ENCODE measurements at places on chromosomes 4 and X. TPM values are rescaled to one million over a fixed set of nuclear protein-coding genes. Genes with fewer than 3 reads are reported as not detected.

GRCh38 chr4:164423819-164424218 is 330.1 kb upstream of the SMIM31 start:
- DNase-seq: no peak

The ATP11C gene
- polyA plus RNA-seq: 1.1 TPM

DNA sequence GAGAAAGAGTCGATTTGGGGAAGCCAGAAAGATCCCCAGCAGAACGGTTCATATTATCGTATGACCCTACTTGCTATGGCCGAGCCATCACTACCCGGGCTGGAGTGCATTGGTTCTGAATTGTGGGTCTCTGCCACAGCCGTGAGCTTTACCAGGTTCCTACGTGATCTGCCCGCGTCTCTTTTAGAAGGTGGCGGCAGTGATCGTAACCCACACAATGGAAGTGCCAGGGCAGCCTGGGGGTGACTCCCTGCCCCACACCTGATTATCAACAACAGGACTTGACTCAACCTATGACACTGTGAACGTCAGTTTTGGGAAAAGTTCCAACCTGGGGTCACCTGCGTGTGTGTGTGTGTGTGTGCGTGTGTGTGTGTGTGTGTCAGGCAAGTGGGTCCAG is 90.8 kb downstream of the SHOX start:
- DNase-seq: no peak

- no peak for DNase-seq
These were observed 72.4 kb downstream of the ANKRD50 start for GRCh38 chr4:124640022-124640730.

DNA sequence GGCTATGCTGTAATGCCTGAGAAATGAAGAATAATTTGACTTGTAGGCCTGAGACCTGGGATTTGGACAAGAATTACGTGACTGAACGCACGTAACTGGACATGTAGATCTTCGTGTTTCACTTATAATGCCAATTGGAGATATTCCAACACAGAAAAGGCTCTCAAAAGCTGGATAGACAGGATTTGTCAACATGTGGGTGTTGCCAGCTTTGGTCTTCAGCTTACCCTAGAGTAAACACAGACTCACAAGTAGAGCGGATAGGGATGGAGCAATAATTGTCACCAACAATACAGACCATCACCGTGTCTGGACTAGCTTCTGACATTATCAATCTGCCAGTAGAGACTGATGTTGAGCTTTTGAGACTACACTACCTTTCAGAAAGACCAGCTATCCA is 1511.0 kb upstream of the ADGRL3 start:
- DNase-seq: no peak

GRCh38 chr4:171565130-171565788 is 247.9 kb upstream of the GALNTL6 start:
- no peak for DNase-seq

DNA sequence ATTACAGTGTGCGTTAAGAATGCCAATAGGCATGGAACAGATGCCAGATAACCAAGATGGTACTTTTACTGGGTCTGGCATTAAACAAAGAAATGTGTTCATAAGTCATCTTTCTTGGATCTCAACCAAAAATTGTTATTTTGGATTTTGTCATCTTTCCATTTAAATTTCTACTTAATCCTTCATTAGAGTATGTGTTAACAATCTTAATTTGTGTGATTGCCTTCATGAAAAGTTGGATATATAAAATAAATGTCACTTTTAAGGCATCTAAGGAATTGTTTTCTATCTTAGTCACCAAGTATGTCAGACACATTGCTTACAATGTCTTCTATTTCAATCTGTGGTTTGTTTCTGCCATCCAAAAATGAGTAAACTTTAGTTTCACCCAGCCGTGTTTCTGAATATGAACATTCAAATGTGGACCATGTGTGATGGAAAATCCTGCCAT is 87.5 kb downstream of the PALLD start:
- DNase-seq: no peak

GRCh38 chr4:40918330-40918729 is 168.6 kb downstream of the NSUN7 start:
- DNase-seq: peak; percentile 77

DNA sequence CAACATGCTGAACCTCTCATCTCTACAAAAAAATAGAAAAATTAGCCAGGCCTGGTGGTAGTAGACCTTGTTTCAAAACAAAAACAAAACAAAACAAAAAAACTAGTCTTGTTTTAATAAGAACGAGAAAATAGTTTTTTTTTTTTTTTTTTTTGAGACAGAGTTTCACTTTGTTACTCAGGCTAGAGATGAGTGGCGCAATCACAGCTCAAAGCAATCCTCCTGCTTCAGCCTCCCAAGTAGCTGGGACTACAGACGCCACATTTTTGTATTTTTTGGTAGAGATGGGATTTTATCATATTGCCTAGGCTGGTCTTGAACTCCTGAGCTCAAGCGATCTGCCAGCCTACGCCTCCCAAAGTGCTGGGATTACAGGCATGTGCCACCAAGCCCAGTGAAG is 47.7 kb upstream of the UGDH start:
- no peak for DNase-seq

The IL13RA2 gene
- 0.11 TPM for polyA plus RNA-seq

DNA sequence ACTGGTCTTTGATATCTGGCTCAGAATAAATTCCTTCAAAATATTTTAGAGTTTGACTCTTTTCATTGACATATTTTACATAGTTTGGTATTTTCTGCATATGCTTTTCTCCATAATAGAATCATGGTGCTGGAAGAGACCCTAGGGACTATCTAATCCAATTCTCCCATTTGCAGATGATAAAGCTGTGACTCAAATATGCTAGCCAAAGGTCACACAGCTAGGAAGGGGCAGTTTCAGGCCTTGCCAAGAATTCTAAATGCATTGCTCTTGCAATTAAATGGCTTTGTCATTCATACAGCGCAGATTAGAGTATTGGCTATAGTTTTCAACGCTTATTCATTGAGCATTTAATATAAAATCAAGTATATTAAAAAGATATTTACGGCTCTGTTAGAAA is 374.1 kb upstream of the RASGEF1B start:
- no peak for DNase-seq

DNA sequence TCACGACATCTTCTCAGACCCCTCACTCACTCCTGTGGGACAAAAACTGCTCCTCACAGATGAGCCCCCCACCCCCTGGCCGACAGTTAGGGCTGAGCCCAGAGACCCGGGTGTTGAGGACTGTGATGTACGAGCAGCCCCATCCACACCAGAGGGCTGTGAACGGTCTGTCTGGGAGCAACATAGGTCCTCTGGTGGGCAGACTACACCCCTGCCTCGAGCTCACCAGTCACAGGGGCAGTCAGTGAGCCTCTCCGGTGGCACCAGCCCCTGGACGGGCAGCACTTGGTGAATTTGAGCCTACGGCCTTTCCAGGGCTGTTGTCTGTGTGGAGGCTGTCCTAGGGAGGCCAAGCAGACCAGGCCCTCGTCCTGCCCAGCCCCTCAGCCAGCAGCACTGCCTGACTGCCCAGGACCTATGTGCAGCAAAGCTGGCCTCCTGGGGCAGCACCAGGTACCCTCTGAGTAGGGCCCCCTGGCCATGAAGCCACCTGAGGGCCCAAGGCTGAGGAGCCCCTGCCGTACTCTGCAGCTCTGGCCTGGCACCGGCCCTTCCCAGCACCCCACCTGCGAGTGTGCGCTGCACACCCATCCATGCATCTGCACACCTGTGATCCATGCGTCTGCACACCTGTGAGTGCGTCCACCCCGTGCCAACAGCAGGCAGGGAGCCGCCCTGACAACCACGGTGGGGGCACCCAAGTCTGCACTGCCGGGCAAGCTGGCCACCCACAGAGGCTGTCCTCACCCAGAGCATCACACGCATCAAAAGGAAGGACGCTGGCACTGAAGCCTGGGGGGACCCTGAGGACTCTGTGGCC is 111.6 kb upstream of the NKX1-1 start:
- DNase-seq: peak; percentile 55

DNA sequence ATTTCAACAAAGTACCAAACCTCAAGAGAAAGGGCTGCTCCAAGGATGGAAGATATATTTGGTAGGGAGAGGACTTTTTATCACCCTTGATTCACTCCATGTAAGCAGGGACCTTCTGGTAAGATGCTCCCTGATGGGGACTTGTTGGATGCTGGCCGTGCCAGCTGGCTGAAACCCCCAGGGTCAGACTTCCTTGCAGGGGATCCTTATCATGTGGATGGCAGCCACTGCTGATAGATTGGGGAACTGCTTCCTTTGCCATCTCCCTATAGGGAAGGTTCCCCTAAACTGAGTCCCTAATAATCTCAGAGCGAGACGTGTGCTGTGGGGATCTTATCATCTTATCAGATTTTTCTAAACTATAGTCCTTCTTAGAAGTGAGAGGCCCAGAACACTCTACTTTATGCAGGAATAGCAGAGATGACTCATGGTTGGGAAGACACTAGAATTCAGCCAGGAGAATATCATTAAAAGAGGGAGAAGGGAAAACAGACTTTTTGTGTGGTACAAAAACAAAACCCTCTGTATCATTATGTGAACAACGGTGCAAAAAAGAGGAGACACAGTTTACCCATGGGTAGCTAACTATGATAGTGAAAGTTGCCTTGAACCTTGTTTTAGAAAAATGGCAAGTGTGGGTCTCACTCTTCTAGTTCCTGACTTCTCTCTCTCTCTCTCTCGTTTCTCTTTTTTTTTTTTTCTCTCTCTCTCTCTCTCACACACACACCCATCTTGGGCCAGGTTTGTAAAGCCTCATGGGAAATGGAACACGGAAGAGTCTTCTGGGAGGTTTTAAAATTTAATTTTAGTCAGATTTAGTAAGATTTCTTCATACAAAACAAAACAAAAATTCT is 16.1 kb downstream of the RHOH start:
- DNase-seq: no peak

GRCh38 chr4:25970691-25971432 is 56.8 kb downstream of the SMIM20 start:
- DNase-seq: no peak

The SLITRK2 gene
- polyA plus RNA-seq: 0.15 TPM

- no peak for DNase-seq
These were observed 69.4 kb downstream of the CCKAR start for GRCh38 chr4:26420913-26421312.

The PNMA5 gene
- not detected for polyA plus RNA-seq

- DNase-seq: no peak
These were observed 23.4 kb upstream of the SLC10A7 start for GRCh38 chr4:146545102-146545501.

DNA sequence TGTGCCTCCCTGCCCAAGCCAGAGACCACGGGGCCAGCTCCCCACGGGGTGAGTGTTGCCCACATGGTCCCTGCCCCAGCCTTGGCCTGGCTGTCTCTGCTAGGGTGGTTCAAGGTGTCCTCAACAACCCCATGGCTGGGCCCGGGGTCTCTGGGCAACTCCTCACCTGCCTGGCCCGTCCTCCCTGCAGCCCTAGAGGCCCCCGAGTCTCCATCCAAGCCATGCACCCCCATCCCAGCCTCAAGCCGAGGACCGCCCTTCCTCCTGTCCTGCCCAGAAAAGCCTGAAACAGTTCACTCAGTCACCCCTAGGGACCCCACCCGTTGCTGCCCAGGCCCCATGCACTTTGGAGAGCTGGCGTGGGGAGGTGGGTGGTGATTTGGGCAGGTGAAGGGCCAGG is 120.9 kb downstream of the FAM53A start:
- DNase-seq: no peak

DNA sequence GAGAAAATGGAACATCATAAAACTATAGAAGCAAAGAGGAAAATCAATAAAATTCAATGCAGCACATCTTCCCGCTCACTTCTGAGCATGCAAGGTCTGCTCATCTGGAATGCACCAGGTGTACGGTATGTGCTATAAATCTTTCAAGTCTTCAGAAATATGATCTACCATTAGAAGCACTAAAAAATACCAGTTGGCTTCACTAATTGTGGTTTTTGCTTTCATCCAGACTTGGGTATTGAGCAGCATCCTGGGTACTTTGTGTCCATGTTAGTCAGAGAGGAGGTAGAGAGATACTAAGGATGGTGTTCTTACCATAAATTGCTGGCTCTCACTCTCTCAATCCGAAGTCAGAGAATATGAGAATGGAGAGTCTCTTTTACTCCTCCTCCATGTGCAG is 477.1 kb downstream of the PPARGC1A start:
- no peak for DNase-seq

DNA sequence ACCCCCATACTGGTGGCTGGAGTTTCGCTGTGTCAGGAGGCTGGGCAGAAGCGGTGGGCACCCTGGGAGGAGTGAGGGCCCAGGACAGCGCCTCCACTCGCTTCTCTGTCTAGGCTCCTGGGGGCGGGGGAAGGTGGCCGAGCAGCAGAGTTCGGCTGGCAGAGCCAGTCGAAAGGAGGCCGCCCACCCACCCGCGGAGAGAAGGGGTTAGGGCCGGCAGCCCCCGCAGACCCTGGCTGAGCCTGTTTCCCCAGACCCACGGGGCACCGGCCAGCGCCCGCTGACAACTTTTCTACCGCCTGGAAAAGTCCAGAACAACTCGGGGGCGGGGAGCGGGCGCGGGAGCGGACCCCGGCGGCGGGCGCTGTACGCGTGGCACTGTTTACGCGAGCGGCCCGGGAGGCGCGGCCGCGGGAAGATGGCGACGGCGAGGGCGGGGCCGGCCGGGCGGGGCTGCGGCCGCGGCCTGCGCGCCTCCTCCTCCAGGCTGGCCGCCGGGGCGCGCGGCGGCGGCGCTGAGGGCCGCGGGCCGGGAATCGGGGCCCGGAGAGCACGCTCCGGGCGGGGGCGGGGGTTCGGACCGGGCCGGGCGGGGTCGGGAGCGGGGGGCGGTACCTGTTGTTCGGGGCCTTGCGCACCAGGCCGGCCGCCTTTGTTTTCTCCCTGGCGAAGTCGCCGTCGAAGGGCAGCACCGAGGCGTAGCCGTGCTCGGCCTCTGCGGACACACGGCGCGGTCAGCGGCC is 628 bp downstream of the MXD4 start:
- DNase-seq: peak; percentile 57

The CCKAR gene
- not detected for polyA plus RNA-seq

GRCh38 chr4:174581901-174582300 is 59.6 kb upstream of the HPGD start:
- no peak for DNase-seq

DNA sequence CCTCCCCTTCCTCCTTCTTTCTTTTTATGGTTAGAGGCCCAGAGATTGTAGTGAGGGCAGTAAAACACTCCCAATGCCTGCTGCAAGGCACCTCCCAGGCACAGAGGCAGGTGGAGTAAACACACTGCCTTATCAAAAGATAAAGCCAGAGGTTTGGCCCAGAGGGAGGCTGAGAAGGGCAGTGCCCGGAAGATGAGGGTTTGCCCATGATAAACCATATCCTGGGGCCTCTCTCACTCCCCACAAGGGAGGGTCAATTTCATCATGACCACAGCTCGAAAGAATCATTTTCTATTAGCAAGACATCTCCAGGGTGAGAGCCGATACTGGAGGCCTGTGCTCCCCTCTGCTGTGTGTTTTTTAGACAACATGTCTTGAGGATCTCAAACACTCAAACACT is 98.5 kb upstream of the FAM9C start:
- no peak for DNase-seq

GRCh38 chr4:176186671-176187395 is 8.6 kb downstream of the SPATA4 start:
- DNase-seq: no peak

- DNase-seq: no peak
These were observed 43.4 kb downstream of the OSTC start for GRCh38 chr4:108693819-108694218.

The NSUN7 gene
- 0.11 TPM for polyA plus RNA-seq

- DNase-seq: no peak
These were observed 1.3 kb upstream of the GABRE start for GRCh38 chrX:151975736-151976275.

The YY2 gene
- 0.80 TPM for polyA plus RNA-seq
